Stimulated activated CD8-positive, alpha-beta memory T cell treated with anti-CD3 and anti-CD28 coated beads, Interleukin-15, amount 100 ng/mL, for 24 hours (primary cell): ENCODE measurements at places on chromosomes 2 and 18.

DNA sequence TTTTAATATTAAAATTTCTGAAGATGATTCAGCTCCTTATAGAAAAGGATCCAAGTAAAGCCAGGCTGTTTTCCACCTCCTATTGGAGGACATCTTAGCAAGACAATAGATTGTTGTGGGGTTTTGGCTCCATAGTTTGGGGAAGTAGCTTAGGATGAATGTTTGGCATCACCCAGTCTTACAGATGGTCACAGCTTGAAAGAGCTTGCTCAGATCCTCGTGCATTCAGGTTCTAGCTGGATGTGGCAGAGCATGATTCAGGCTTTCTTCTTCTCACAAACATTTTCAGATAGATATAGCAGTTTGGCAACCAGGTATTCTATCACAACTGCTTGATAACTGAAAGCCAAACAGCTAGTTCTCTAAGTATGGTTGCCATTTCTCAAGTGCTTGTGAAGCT lies 23.6 kb upstream of the PDCL3 start:
- DNase-seq, result no peak

DNA sequence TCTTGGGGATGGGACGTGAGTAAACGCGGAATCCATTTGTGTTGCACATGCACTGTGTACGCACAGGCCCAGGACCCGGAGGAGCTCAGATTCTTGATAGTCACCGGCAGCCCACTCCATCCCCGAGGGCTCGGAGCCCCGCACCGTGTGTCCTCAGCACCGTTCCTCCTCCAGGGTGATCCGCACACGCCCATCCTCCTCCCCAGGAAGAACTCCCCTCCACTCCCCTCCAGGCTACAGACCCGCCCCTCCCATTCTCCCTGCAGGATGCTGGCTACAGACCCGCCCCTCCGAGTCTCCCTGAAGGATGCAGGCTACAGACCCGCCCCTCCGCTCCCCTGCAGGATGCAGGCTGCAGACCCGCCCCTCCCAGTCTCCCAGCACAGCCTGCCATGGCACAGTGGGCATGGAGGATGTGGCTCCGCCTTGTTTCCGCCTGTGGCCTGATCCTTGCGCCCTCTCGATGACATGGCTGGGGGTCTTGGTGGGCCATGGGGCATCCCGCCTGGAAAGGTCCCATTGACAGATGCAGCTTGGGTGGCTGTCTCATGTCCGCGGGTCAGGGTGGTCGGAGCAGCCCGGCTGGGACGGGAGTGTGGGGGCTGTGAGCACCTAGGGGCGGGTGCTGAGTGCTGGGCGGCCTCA lies 14.1 kb downstream of the CTDP1 start:
- no peak for DNase-seq

DNA sequence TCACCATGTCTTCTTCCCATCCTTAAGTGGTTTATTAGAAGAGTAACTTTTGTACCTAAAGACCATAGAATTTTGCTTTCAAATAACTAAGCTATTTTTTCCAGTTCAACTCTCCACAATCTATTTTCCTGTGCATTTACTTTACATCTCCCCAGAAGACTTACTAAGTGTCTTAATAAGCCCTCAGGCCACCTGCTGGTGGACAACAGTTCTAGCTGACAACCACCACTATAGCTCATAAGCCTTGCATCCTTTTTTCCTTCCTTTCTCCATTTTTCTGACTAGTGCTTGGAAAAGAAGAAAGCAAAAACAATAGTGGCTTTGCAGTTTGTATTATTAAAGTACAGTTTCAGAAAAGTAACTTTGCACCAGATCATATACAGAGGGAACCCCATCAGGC lies 149.5 kb upstream of the TMEM200C start:
- DNase-seq, result no peak

GRCh38 chr2:233075141-233075965 lies 15.2 kb downstream of the INPP5D start:
- no peak for DNase-seq

GRCh38 chr2:174325373-174326160 lies 9.2 kb upstream of the SP9 start:
- DNase-seq, result no peak
